ENCODE measurements at places on chromosomes 5 and 9.

- DNase-seq = no peak
Observed at GRCh38 chr5:42672925-42673324, 83.7 kb upstream of the CCDC152 start.

DNA sequence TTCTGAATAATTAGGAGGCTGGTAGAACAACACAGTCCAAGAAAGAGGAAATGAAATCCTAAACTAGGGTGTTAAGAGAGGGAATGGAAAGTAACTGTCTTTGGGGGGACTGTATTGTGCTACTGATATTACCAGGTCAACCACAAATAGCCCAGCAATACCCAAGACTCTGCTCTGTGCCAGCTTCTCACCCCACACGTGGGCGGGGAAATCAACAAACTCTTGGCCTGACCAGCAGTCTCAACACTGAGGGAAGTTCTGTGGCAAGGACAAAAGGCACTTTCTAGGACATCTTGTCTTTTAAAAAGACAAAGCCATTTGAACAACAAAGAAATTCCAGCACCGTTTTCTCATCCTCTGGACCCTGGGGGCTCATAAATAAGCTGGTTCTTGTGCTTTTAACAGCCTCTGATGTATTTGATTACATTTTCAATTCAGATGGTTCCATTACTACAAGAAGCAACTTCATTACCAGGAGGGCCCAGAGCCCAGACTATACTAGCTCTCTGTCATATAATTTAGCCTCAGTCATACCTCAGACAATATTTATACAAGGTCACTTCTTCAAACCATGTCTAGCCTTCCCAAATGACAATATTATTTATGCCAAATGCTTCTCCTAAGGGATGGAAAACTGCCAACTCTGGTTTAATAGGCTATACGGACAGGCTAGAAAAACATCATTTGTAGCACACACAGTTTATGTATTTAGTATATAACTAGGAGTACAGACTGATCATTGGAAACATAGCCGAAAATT lies 297.8 kb downstream of the CWC27 start:
- DNase-seq = peak; percentile 62

DNA sequence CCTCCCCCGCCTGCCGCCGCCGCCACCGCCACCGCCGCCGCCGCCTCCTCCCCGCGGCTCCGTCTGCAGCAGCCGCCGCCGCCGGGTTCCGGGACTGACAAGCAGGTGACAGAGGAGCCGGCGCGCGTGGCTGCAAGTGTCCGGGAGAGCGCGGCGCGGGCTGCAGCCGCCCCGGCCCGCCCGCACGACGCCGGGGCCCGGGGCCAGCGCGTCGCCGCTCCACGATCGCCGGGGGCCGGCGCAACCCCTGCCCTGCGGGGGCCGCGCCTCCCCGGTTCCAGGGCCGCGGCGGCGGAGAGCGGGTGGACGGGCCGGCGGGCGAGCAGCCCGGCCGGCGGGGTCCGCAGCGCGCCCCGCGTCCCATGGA lies 343 bp downstream of the LMX1B start:
- no peak for DNase-seq

DNA sequence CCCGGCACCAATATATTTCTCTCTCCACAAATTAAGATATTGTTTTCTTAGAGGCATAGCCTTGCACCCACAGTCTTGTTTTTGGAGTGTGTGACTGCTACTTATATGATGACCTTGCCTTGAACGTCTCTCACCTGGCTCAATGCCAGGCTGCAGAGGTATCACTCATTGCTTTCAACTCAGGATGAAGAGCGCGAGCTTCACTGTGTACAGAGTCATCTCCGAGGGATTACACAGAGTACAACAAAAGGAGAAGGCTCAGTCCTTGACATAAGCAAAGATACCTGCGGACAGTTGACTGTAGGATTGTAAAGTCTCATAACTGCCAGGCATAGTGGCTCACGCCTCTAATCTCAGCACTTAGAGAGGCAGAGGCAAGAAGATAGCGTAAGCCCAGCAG lies 53.8 kb downstream of the CD180 start:
- DNase-seq = no peak
